GM12892 (cell line): ENCODE measurements at places on chromosomes 2 and 18.

GRCh38 chr2:82268446-82268845, 1963.9 kb upstream of the LRRTM1 start:
- DNase-seq = no peak

DNA sequence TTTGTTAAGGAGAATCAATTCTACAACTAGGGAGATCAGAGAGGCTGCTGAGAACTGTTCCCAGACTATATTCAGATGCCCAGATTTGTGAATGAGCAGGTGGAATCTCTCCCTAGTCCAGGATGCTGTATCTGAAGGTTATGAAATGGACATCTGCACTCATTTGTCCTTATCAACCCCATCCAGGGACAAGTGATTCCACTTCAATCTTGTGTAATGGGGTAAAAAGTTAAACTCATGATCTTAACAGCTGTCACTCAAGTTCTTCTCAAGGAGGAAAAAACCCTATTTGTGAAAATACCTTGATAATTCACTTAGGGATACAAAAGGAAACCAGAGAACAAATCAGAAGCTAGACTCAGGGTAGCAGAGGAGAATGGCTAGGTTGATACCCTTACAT, 144.8 kb downstream of the PLCL1 start:
- no peak for DNase-seq

DNA sequence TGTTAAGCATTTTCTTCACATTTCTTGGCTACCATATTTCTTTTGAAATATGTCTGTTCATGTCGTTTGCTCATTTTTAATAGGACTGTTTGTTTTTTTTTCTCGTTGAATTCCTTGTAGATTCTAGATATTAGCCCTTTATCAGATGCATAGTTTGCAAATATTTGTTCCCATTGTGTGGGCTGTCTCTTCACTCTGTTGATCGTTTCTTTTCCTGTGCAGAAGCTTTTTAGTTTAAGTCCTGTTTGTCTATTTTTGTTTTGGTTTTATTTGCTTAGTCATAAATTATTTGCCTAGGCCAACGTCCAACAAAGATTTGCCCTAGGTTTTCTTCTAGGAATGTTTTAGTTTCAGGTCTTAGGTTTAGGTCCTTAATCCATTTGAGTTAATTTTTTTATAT, 1494.7 kb downstream of the SUCLG1 start:
- DNase-seq = no peak

DNA sequence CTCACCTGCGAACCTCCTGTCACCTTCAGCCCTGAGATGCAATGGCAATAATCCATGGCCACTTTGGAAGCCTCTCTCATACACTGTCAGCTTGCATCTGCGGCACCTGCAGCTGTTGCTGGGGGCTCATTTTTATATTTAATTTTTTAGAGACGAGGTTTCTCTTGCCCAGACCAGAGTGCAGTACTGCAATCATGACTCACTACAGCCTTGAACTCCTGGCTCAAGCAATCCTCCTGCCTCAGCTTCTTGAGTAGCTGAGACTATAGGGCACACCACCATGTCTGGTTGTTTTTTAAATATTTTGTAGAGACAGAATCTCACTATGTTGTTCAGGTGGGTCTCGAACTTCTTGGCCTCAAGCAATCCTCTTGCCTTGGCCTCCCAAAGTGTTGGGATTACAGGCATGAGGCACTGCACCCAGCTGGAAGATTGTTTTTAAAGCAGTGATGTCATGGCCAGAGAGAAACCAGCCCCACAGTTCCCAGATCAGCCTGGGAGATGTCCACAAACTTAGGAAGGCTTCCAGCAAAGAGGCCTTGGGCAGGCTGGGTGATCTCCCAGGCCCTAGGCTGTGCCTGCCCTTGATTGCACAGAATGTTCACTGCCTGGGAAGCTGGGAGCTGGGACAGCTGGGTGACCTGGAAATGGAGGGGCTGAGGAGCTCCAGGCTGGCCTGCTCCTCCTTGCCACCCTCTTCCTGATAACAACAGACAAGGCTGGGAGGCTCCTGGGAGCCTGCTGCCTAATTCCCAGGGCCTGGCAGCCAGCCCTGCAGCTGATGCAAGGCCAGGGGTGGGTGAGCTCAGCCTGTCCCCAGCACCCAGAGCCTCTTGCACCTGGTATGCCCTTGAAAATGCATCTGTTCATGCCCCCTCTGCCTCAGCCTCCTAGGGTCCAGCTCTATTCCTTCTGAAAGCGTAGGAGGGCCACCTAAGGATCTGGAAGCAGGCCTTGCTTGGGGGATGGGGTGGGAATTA, 27.1 kb downstream of the SH2D6 start:
- DNase-seq = no peak

- no peak for DNase-seq
These were observed 843.6 kb downstream of the SUCLG1 start for GRCh38 chr2:83615511-83615910.

DNA sequence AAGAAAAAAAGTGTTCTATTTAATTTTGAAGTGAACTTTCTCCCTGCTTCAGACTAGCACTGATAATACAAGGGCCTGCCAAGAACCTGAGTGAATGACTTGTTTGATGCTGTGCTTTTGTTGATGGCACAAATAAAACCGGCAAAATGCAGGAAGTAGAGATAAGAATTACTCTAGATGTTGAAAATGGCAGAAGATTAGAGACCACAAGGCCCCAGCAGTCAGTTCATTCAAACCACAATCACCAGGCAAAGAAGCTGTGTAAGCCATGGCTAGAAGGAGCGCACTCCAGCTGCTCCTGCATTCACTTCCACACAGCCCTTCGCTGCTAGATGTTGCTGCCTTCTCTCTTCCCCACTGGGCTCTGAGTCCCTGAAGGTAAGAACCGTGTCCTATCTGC, 297.1 kb downstream of the AGPS start:
- DNase-seq = no peak

- DNase-seq = no peak
These were observed 20.2 kb upstream of the COL5A2 start for GRCh38 chr2:189199797-189200196.

DNA sequence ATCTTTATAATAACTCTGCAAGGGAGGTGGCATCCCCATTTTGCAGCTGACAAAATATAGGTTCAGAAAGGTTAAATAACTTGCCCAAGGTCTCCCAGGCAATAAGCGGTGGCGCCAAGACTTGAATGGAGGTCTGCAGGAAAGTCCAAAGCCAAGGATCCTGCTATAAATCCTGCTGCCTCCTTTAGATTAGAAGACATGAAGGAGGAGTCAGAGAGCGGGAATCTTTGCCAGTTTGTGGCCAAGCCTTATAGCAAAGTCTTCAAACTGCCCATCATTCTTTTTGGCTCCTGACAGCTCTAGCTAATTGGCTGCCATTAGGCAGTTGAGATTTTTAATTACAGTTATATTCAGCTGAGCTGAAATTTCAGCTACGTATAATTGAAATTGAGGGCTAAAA, 114.3 kb downstream of the C1D start:
- DNase-seq = no peak

DNA sequence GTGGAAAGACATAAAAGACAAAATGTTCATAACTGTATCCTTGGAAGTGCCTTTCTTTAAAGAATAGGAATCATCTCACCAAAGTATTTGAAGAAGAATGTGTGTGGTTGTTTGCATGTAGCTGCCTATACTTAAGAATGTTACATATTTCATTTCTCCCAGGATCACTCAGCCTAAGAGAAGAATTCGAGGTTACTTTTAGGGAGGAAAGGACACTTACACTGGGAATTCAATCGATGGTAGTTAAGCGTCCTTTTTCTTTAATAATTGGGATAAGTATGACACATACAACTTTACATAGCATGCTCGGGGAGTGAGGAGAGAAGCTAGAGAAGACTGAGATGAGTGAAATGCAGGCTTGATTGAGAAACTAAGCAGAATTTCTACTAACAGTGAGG, 22.0 kb upstream of the CYP1B1 start:
- no peak for DNase-seq

DNA sequence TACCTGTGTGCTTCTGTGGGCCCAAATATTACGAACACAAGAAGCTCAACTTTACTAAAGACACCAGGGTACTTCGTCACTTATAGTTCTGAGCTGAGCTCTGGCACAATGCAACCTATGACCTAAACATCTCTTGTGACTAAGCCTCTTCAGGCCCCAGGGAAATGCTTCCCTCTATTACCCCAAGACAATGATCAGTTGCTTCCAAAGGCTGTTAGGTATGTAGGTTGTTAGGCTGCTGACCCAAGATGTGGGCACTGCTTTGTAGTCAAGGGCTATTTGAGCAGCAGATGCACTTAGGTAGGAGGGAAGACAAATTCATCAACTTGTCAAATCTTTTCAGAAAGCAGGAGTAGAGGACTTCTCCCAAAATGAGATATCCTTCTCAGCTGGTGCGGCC, 640.1 kb downstream of the EPHA4 start:
- no peak for DNase-seq

DNA sequence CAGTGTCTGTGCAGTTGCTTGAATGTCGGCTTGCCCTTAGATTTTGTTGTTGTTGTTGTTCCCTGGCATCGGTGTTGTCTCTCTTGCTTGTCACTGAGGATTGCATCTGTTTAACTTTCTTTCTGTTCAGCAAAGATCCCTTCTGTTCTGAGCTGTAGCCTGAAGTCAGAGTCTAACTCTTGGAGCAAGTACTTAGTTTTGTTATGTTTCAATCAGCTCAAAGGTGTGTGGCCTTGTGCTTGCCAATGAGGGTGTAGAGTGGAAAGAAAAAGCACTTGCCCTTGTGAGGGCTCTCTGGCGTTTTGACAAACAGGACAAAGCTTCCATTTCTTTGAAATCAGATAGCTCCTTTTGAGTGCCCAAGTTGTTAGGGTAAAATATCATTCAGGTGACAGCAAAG, 757.1 kb upstream of the CDH7 start:
- DNase-seq = no peak

GRCh38 chr2:118333664-118334063, 245.4 kb downstream of the INSIG2 start:
- no peak for DNase-seq

- DNase-seq = no peak
These were observed 189.4 kb downstream of the BCL2 start for GRCh38 chr18:63130176-63130575.

- DNase-seq = no peak
These were observed 49.7 kb upstream of the SIGLEC15 start for GRCh38 chr18:45775743-45776142.

DNA sequence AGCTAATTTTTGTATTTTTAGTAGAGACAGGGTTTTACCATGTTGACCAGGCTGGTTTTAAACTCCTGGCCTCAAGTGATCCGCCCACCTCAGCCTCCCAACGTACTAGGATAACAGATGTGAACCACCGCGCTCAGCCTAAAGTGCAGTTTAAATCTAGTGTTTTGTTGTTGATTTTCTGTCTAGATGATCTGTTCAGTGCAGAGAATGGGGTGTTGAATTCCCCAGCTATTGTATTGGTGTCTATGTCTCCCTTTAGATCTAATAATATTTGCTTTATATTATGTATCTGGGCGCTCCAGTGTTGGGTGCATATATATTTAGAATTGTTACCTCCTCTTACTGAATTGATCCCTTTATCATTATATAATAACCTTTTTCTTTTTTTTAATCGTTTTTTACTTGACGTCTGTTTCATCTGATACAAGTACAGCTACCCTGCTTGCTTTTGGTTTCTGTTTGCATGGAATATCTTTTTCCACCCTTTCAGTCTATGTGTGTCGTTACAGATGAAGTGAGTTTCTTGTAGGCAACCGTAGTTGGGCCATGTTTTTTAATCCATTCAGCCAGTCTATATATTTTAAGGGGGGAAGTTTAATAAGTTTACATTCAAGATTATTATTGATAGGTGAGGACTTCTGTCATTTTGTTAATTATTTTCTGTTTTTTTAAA, 34.3 kb downstream of the GALM start:
- DNase-seq = no peak

DNA sequence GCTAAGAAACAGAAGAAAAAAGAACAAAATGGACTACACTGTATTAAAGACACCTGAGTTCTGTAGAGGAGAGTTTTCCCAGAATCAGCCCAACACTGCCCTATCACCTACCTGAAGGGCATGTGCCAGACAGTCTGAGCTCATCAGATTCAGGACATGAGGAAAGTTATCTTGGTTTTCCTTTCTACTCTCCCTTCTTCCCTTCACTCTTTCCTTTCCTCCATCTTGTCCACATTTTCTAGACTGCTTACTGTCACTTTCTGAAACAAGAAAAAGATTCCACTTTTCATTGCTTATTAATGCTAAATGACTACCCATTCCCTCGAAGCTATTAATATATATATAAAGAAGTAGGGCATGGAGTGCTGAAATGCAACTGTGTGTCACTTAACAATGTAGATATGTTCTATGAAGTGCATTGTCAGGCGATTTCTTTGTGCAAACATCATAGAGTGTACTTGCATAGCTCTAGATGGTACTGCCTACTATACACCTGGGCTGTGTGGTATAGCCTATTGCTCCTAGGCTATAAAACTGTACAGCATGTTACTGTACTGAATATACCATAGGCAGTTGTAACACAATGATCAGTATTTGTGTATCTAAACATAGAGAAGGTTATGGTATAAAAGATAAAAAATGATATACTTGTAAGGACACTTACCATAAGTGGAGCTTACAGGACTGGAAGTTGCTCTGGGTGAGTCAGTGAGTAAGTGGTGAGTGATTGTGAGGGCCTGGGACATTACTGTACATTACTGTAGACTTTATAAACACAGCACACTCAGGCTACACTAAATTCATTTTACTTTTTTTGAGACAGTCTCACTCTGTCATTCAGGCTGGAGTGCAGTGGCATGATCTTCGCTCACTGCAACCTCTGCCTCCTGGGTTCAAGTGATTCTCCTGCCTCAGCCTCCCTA, 145.5 kb upstream of the ITGA6 start:
- no peak for DNase-seq

DNA sequence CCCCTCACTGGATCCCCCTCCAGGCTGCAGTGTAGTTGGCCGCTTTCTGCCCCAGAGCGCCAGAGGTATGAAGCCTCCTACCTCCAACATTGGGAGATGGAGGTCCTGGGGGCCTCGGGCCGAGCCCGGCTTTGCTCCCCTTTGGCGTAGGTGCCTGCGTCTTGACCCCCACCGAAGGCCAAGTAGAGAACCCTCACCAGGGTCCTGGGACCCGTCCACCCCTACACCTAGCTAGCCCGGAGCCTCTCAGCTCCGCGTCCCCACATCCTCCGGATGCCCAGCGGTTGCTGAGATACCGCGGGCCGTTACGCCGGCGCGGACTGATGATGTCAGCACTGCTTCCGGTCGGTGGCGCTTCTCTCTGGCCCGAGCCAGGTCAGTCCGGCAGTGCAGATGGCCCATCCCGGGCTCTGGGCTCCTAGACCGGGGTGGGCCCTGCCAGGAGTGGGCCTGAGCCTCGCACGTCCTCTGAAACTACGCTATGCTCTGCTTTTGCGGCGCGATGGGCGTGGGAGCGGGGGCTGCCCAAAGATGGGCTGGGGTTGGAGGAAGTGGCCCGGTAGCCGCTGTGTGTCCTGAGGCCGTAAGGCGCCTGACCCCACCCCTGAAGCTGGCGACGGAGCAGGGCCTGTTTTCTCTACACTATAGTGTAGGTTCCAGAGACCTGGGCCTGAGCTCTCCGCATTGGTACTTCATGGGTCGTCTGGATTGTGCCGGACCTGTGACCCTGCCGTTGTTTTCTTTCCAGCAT, at the start of the genes GLB1L and STK16:
GLB1L (minus strand) TSS at position 297 of the 751 bp plus-strand sequence. CDS start 1,871 bp downstream, outside the sequence.
STK16 (plus strand) TSS at position 332 of the 751 bp plus-strand sequence. CDS start 521 bp downstream, outside the sequence.
- peak; percentile 99 for DNase-seq
